ENCODE measurements at places on chromosomes 1 and 21. TPM values are rescaled to one million over a fixed set of nuclear protein-coding genes. Genes with fewer than 3 reads are reported as not detected.

- H3K27me3 ChIP-seq = peaks cover 25% of the 10 kb centered on the region
- H3K36me3 ChIP-seq = no peaks in the 10 kb centered on the region
- H3K27ac ChIP-seq = no peak overlapping the region
- no peak overlapping the region for H3K4me3 ChIP-seq
- DNase-seq = no peak
Measured at GRCh38 chr1:173545688-173546087, 57.2 kb downstream of the SLC9C2 start.

GRCh38 chr1:48236716-48237470 lies 14.4 kb downstream of the SLC5A9 start:
- peaks cover 2% of the 10 kb centered on the region for H3K27me3 ChIP-seq
- H3K36me3 ChIP-seq = no peaks in the 10 kb centered on the region
- DNase-seq = peak; percentile 51
- no peak overlapping the region for H3K27ac ChIP-seq

DNA sequence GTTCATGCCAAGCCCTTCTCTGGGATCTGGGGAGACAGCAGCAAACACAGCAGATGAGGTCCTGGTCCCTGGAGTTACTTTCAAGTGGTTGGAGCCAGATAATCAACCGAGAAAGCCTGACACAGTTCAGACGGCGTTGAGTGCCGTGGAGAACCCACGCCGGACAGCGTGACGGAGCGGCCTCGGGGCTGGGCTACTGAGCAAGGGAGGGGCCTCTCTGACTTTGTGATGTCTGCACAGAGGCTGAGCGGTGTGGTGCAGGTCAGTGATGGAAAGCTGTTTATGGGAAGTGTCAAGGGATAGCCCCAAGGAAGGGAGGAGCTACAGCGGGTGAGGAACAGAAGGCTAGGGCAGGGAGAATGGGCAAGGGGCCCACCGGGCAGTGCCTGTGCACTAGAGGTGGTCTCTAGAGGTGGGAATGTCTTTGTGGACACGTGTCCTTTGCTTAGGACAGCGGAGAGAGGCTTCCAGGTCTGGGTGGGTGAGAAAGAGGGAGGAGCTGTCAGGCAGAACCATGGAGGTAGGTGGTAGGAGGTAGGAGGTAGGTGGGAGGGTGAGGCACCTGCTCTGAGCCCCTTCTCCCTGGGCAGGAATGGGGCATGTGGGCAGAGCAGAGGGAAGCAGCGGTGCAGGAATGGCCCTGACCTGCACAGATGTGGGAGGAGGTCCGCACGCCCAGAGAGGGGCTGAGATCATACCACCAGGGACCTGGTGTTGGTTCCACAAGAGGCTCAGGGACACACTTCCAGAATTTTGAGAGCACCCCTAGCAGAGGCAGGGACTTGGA lies 62.8 kb downstream of the RUNX3 start:
- peaks cover 15% of the 10 kb centered on the region for H3K27me3 ChIP-seq
- no peak overlapping the region for H3K4me3 ChIP-seq
- peak; percentile 82 for DNase-seq
- H3K4me1 ChIP-seq = peaks cover 8% of the 10 kb centered on the region
- no peak overlapping the region for H3K27ac ChIP-seq

- DNase-seq = no peak
- H3K4me3 ChIP-seq = no peak overlapping the region
- peaks cover 49% of the 10 kb centered on the region for H3K36me3 ChIP-seq
- H3K4me1 ChIP-seq = no peaks in the 10 kb centered on the region
Measured at GRCh38 chr1:35854989-35855700, 27.9 kb upstream of the AGO1 start.

DNA sequence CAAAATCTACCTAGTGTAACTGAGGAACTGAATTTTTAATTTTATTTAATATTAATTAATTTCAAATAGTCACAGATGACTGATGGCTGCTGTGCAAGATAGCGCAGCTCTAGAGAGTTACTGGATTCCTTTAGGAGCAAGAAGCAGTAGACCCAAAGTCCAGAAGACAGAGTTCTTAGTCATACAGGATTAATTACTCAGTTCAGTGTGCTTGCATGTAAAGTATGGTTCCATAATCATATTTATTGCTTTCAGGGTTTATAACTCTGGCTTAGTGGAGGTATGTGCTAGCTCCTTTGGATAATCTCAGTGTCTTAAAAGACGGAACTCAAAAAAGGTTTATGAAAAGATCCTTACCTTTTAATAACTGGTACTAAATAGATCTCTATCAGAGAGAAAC lies 17.4 kb downstream of the CEPT1 start:
- DNase-seq = no peak
- H3K27ac ChIP-seq = no peak overlapping the region
- no peak overlapping the region for H3K4me3 ChIP-seq
- peaks cover 57% of the 10 kb centered on the region for H3K36me3 ChIP-seq
- H3K27me3 ChIP-seq = no peaks in the 10 kb centered on the region

DNA sequence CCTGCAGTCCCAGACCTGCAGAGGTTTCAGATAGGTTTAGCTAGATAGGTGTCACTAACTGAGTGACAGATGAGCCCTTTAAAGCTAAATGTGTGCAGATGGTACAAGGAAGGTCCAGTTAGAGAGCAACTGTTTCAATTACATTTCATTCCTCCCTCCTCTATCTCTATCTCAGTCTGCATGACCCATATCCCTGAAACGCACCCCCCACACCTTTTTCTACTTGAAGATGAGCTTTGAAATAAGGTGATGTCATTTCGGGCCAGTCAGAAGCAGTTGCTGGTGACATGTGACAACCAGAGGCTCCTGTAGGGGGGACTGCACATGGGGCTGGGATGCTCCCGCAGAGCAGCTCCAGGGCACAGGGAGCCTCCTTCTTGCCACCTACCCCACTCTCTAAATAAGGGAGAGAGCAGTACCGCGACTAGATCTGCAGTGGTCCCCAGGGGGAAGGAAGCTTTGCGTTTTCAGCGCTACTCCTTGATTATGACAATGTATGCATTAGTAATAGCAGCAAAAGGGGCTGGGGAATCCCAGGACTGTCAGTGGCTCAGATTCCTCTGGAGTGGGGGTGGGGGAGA lies 4.3 kb downstream of the ATP8B2 start:
- H3K27me3 ChIP-seq = no peaks in the 10 kb centered on the region
- peaks cover 27% of the 10 kb centered on the region for H3K36me3 ChIP-seq
- H3K4me1 ChIP-seq = peaks cover 49% of the 10 kb centered on the region
- no peak for DNase-seq
- H3K27ac ChIP-seq = peak overlapping the region; percentile 81
- no peak overlapping the region for H3K4me3 ChIP-seq

TSTD1 gene
- 0.73 TPM for total RNA-seq

HMCN1 gene
- total RNA-seq = 91.4 TPM

GRCh38 chr1:114892194-114892918 lies 37.7 kb downstream of the SYCP1 start:
- no peaks in the 10 kb centered on the region for H3K4me1 ChIP-seq
- DNase-seq = no peak
- no peaks in the 10 kb centered on the region for H3K36me3 ChIP-seq
- no peak overlapping the region for H3K4me3 ChIP-seq
- H3K27me3 ChIP-seq = peaks cover 42% of the 10 kb centered on the region

DNA sequence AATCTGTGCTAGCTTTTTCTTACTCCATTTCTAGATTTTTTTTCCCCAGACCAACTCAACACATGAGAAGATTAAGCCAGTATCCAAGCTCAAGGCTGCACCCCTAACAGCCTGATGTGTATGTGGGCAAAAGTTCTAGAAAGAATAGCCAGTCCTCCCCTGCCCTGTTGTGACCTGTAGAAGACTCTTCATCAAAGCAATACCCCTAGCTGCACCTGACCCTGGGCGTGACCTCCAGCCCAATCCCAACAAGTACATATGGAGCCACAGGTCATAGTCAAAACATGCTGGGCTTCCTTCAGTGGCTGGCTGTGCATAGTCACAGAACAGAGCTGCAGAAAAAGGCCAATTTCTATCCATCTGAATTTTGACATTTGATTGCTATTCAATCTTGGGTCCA lies 72.5 kb downstream of the ATP1A1 start:
- no peak overlapping the region for H3K4me3 ChIP-seq
- peaks cover 7% of the 10 kb centered on the region for H3K27me3 ChIP-seq
- no peaks in the 10 kb centered on the region for H3K36me3 ChIP-seq
- no peak for DNase-seq

XKR8 gene
- total RNA-seq = 3.9 TPM

GRCh38 chr1:112788561-112788960 lies 73.4 kb upstream of the PPM1J start:
- no peak overlapping the region for H3K27ac ChIP-seq
- H3K4me3 ChIP-seq = no peak overlapping the region
- no peaks in the 10 kb centered on the region for H3K36me3 ChIP-seq
- no peak for DNase-seq
- H3K4me1 ChIP-seq = no peaks in the 10 kb centered on the region

DNA sequence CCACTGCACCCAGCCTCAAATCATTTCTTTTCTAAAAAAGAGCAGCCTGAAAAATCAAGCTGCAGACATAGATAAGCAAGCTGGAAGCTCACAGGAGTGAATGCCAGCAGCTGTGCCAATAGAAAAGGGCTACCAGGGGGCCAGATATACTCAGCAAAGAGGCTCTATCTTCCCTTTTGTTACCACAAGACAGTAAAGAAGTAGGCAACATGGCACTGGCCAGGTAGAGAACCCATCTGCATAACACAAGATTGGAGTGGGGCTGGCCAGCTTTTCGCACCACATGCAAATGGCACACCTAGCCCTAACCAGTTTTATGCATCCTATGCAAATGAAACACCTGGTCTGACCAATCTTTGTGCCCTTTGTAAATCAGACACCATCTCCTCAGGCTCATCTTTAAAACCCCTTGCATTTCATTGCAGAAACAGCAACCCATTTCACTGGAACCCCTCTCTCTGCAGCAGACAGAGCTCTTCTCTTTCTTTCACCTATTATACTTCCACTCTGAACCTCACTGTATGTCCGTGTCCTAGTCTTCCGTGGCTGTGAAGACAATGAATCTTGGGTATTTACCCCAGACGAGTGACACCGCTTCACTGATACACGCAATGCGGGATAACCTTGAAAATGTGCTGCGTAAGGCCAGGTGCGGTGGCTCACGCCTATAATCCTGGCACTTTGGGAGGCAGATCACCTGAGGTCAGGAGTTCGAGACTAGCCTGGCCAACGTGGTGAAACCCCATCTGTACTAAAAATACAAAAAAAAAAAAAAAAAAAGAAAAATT lies 15.1 kb downstream of the CASP9 start:
- H3K4me1 ChIP-seq = no peaks in the 10 kb centered on the region
- H3K36me3 ChIP-seq = peaks cover 16% of the 10 kb centered on the region
- H3K4me3 ChIP-seq = no peak overlapping the region
- H3K27ac ChIP-seq = no peak overlapping the region

DNA sequence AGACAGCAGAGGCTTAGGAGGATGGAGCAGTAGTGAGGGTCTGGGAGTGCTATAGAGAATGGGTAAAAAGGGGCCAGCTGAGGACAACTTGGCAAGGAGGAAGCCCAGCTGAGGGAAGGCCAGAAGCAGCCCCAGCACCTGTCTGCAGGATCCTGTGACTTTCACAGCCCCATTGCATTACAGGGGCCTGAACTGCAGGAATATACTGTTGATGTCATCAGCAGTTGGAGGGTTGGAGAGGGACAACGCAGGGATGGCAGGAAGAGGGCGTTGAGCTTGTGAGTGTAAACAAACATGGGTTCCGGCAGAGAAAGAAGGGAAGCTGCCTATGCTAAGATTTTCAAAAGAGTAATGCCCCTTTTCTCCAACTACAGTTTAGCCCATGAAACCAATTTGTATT lies 628.5 kb downstream of the SMYD3 start:
- no peak for DNase-seq
- no peak overlapping the region for H3K4me3 ChIP-seq
- H3K4me1 ChIP-seq = peaks cover 41% of the 10 kb centered on the region

LMX1A gene
- total RNA-seq = not detected

DNA sequence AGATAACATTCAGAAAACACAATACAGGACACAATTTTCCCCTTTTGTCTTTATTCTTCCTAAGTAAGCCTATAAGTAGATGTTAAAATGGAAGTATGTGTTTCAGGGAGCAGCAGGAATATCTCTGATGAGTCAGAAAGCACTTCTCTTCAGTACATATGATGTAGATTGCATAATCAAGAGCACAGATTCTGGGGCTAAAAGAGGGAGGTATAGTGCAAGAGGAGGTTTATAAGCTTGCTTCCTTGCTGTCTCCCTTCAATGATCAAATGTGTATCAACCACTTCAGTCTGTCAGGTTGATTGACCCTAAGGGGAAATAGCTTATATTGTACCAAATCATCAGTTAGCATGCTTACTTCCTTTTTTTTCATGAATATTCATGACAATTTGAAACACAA lies 822.8 kb downstream of the BRINP3 start:
- H3K27ac ChIP-seq = no peak overlapping the region
- peaks cover 6% of the 10 kb centered on the region for H3K4me1 ChIP-seq
- no peak for DNase-seq
- H3K4me3 ChIP-seq = no peak overlapping the region

GRCh38 chr1:25804244-25804963 lies 4.4 kb downstream of the SELENON start:
- H3K36me3 ChIP-seq = peaks cover 11% of the 10 kb centered on the region
- H3K27me3 ChIP-seq = no peaks in the 10 kb centered on the region
- H3K27ac ChIP-seq = no peak overlapping the region
- no peak overlapping the region for H3K4me3 ChIP-seq
- no peak for DNase-seq
- peaks cover 56% of the 10 kb centered on the region for H3K4me1 ChIP-seq

DNA sequence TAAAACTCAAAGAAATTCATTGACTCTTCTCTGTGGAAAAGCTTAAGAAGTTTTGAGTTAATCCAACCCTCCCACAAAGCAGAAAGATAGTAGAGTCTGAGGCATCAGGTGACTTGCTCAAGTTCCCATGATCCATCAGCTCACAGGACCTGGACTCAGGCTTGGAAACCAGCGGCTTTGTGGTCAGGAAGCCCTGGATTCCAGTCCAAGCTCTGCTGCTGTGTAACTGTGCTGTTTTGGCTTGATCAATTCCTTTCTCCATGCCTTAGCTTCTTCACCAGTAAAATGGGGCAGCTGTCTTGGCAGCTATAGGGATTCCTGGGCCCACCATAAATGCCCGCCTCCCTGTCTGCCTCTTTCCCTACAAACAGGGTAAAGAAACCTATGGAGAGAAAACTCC lies 180.2 kb downstream of the HIVEP3 start:
- H3K36me3 ChIP-seq = no peaks in the 10 kb centered on the region
- peak overlapping the region; percentile 30 for H3K4me3 ChIP-seq
- peaks cover 17% of the 10 kb centered on the region for H3K4me1 ChIP-seq
- peak overlapping the region; percentile 82 for H3K27ac ChIP-seq
- H3K27me3 ChIP-seq = no peaks in the 10 kb centered on the region
- DNase-seq = no peak

All from osteocyte (in vitro differentiated cells).